Renal cortical epithelial cell (primary cell): ENCODE measurements at places on chromosomes 3 and 15. TPM values are rescaled to one million over a fixed set of nuclear protein-coding genes. Genes with fewer than 3 reads are reported as not detected.

DNA sequence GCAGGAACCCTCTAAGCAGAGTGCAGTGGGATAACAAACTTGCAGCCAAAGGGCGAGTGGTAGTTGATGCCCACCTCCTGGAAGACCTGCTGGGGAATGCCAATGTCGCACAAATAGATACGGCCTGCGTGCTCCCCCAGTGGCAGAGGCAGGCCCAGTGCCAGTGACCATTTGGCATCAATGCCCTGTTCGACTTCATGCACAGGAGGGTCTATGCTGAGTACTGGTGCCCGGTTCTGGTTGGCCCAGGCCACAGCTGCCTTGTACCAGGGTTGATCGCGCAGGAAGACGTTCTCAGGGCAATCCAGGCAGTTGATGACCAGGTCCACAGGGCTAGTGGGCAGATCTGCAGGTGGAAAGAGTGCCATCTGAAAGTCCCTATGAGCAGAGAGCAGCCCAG is 17.0 kb downstream of the CLK3 start:
- no peak for DNase-seq

The RASA2 gene
- total RNA-seq: 19.2 and 21.0 TPM in 2 replicates

- no peak for DNase-seq
These were observed 23.2 kb downstream of the EIF1B start for GRCh38 chr3:40332684-40333083.

The HIGD2B gene
- 0.15 TPM in 1 of 2 replicates, not detected in the other for total RNA-seq

GRCh38 chr15:74433592-74434262 is at the start of gene SEMA7A:
TSS of gene SEMA7A (minus strand) at chr15:74433958. CDS start at chr15:74433918, 40 bp downstream.
- peak; percentile 54 for DNase-seq

The ITGA11 gene
- under 0.01 and 9.2 TPM in 2 replicates for total RNA-seq
